Uterus (tissue), 4 donors: ENCODE measurements at places on chromosomes 1 and 21. TPM values are rescaled to one million over a fixed set of nuclear protein-coding genes. Genes with fewer than 3 reads are reported as not detected.

GRCh38 chr1:195733408-195733807 lies 874.8 kb downstream of the KCNT2 start:
- no peak for DNase-seq

GRCh38 chr1:227429447-227430359 lies 111.4 kb upstream of the CDC42BPA start:
- no peak for DNase-seq

LCE1F gene
- not detected for total RNA-seq

GRCh38 chr1:79055856-79056255 lies 49.3 kb upstream of the ADGRL4 start:
- no peak for DNase-seq

UBE2U gene
- not detected for total RNA-seq

GRCh38 chr1:157403203-157403602 lies 149.1 kb downstream of the FCRL5 start:
- no peak for DNase-seq
